ENCODE measurements at places on chromosomes 16 and 17.

GRCh38 chr17:7260651-7261378 is 1.5 kb downstream of the CLDN7 start:
- no peak for DNase-seq

DNA sequence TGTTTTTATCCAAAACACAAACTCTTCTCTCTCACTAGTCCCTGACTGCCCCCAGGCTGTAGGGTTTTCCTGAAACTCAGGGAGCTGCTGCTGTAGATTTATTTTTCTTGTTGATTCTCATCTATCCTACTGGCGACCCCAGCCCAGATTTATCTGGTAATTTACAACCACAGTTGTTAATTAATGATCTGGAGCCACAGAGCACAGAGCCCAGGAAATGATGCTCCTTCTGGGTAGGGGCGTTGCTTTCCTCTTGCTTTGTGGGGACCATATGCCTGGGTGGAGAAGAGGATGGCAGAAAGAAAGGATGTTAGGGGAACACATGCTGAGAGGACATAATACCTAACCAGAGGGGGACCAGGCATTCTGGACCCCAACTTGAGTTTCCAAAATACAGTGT is 7.4 kb upstream of the ETV4 start:
- no peak for DNase-seq

- no peak for DNase-seq
Measured at GRCh38 chr17:76742958-76743357, 5.0 kb downstream of the MFSD11 start.

GRCh38 chr17:12977008-12977751 is 40.6 kb downstream of the ELAC2 start:
- no peak for DNase-seq

DNA sequence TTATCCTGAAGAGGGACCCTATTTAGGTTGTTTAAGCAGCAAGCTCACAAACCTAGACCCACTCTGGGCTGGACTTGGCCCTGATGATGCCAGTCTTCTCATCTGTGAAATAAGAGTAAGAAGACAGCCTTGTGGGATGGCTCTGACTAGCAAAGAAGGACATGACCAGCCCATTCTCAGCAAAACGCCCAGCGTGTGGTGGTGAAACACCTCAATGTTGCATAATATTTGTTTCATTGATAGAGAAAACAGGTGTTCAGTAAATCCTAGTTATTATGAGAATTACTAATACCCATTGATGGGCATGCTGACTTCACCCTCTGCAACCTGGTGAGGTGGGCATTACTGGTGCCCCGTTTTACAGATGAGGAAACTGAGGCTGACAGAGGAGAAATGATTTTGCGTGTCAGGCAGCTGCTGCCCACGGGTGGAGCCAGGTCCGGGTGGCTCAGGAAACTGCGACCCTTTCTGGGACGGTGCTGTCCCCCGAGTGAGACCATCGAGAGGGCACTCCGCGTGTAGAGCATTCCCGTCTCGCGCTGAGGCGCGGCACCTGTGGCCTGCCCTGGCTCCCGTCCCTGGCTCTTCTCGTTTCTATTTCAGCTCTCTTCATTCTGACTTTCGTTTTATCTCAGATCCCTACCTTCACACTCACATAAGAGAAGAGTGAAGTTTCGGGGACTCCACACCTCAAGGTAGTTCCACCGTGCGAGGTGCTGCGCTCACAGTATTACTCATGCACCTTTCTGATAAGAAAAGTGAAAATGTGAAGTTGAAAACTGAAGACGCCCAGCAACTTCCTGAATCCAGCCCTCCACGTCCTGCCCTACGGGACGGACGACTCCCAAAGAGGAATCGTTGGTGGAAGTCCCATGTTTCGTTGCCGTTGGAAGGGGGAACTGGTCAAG is 48.5 kb downstream of the IRF8 start:
- DNase-seq, result no peak

GRCh38 chr17:56257075-56257474 is 103.8 kb downstream of the ANKFN1 start:
- no peak for DNase-seq

- no peak for DNase-seq
Measured at GRCh38 chr16:4365014-4365406, 6.6 kb upstream of the VASN start.

GRCh38 chr16:31002250-31002700 is 8.2 kb downstream of the STX1B start:
- DNase-seq, result no peak

- DNase-seq, result no peak
Measured at GRCh38 chr16:26070302-26071100, 378.7 kb downstream of the HS3ST4 start.

DNA sequence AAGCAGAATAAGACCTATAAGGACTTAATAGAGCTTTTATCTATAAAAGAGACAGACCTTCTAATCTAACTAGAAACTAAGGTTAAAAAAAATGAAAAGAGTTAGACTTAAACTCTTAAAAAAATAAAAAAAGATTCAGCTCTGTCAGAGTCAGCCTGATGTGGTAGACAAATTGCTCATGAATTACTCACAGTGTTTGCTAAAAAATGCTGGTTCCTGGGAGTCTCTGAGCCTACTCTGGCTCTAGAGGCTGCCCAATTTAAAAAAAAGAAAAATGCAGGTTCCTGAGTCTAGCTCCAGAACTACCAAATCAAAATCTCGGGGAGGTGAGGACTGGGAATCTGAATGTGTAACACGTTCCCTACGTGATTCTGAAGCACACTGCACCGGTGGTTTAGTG is 18.1 kb downstream of the SOST start:
- no peak for DNase-seq

DNA sequence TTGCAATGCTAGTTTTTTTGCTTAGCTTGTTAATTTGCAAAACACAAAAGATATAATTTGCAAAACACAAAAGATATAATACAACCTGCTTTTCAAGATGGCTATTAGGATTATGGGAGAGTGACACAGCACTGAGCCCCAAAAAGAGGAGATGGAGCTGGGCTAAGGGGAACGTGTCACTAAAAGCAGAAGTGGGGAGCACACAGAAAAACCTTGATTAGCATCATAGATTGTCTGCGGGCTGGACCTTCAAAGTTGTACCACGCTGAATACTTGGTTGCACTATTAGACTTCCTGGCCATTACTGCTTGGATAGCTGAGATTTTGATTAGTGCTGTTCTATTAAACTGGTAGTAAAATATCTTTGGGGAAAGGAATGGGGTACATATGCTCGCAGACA is 36.2 kb downstream of the KCNJ16 start:
- no peak for DNase-seq

DNA sequence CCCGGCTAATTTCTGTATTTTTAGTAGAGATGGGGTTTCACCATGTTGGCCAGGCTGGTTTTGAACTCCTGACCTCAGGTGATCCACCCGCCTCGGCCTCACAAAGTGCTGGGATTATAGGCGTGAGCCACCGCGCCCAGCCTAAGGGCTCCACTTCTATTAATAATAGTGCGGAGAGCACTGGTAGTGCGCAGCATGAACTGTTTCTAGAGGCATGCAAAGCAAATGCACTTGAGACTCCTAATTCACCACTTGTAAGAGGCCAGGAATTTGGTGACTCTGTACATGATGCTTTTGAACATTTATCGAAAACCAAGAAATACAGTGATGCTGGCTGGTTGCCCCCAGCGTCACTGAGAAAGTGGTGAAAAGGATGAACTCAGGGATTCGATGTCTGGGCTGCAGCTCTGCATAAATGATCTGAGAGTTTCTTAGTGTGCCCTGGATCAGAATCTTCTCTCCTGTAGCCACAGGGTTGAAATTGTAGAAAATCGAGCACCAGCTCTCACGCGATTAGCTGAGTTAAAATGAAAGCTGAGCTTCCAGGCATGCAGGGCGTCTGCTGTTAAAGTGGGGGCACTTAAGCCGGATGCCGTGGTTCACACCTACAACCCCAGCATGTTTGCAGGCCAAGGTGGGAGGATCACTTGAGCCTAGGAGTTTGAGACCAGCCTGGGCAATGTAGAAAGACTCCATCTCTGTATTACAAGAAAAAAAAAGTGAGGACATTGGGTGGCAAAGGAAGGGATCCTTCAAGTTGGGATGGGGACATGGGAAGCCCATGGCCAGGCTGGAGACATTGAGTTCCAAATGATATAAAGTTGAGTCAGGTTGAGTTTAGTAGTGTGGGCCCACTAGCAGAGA is 4.8 kb downstream of the RNF213 start:
- DNase-seq, result no peak

DNA sequence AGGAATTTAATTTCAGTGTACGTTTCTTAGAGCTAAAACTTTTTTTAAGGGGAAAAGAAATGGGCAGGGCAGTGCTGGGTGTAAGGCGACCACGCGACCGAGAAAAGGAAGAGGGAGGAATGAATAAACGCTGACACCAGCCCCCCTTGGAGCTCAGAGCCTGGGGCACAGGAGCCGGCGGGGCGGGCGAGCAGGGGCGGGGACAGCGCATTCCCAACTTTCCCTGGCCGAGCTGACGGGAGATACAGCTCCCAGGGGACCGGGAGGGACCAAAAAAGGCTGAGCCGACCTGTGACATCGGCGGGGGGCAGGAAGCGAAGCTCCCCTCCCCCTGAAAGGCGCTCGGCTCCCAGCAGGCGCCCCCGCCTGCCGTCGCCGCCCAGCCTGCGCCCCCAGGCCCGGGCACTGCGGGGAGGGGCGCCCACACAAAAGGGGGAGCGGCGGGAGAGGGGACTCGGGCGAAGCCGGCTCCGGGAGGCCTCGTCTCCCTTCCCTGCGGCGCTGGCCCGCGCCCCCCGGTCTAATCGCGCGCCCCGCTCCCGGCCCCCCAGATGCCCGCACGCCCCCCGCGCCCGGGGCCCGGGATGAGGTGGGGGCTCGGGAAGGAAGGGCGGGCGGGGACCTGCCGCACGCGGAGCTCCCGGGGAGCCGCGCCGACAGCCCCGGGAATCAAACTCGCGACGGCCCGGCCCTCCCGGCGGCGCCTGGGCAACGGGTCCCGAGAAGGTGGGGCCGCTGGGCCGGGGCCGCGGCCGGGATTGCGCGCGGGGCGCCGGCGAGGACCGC is 622 bp downstream of the CUEDC1 start:
- no peak for DNase-seq

GRCh38 chr17:17181666-17182597 is 24.2 kb downstream of the PLD6 start:
- DNase-seq, result no peak

- no peak for DNase-seq
Measured at GRCh38 chr17:15263680-15264079, 1.4 kb downstream of the PMP22 start.

GRCh38 chr17:73292031-73292531 is 19.7 kb downstream of the CDC42EP4 start:
- DNase-seq, result no peak

- DNase-seq, result peak; percentile 54
Measured at GRCh38 chr17:57440522-57441269, 184.4 kb downstream of the MSI2 start.

- DNase-seq, result peak; percentile 60
Measured at GRCh38 chr16:84819644-84820304, at the start of gene CRISPLD2. CRISPLD2 (plus strand) TSS chr16:84819985; CDS start chr16:84838496, 18,511 bp downstream.

GRCh38 chr17:57676543-57676942 is 68.6 kb downstream of the CCDC182 start:
- DNase-seq, result no peak

DNA sequence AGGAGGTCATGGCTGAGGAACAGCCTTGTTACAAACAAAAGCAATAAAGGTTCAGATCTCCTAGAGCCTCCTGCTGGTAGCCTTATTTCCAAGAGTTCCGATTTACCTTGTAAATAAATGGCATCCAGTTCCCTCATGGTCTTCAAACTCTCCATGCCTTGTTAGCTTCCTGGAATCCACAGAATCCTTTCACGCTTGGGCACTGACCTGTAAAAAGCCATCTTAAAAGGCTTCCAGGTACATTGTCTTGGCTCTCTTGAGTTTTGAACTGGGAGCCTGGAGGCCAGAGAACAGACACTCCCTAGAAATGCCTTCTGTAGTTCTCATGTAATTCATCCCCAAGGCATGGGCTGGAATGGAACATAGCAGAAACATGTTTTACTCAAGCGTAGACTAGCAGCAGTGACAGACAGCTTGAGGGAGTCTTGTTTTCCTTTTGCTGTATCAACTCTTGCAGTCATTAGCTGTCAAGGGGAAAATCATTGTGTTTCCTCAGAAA is 207.9 kb downstream of the SNX29 start:
- no peak for DNase-seq

- no peak for DNase-seq
Measured at GRCh38 chr17:78806451-78806850, 24.4 kb upstream of the CYTH1 start.

GRCh38 chr16:4320571-4321137 is 4.8 kb downstream of the GLIS2 start:
- DNase-seq, result no peak

DNA sequence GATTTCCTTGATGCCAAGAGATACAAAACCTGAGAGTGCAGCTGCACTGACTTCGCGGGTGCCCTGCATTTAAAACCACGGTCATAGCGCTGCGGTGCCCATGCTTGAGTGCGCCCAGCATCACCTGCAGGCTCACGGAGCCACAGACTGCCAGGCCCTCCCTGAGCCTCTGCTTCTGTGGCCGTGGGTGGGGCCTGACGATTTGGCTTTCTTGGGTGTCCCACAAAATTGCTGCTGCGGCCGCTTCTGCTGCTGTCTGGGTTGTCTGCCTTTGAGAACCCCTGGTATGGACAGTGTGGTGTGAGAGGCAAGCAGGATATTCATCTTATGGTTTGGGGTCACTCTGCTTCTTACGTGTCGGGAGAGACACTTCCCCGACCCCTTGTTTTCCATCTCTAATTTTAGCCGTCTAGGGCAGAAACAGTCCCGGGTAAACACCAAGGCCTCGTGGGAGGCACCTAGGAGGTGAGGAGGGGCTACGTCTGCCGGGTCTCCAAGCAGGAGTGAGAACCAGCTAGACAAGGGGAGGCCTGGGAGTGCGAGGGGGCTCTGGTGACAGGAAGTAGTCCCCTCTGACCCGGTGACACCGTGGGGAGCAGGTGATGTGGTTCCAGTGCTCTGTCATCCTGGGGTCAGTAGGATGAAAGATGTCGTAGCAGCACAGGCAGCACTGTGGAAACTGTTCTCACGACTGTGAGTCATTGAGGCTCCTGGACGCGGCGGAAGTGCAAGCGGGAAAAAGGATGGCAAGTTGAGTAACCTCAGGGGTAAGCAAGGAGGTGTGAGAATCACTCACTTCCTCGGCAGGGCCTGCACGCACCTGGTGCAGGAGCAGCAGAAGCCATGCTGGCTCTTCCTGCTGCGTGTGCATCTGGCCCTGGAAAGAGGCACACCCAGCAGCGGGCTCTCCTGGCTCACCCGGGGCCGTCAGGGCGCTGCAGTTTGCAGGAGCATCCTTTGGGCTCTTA is 176.3 kb downstream of the RPTOR start:
- no peak for DNase-seq

DNA sequence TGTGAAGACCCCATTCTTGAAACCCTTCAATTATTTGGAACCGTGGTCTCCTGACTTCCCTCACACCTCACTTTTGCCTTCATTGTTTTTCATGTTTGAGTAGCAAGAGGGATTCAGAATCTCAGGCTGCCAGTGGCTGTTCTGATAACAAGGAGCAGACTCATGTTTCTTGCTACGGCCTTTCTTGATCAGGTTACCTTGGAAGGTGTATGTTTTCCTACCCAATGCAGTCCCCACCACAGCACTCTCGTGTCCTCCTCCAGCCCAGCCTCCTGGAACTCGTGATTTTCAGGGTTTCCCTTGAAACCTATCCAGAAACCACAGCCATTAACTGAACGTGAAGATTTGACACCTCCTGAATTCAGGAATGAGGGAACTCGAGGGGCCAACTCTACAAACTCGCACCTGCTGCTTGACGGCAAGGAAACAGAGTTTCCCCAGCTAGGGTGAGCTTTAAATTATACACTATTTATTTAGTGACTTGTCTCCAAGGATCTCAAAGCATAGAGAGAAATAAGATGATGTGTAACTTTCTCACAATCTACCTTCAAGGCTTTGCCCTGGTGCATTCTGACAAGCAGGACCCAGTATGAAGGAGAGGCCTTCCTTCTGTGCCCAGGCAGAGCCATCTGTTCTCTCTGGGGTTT is 1.6 kb downstream of the ZFHX3 start:
- no peak for DNase-seq
